ENCODE measurements at places on chromosomes 7 and 10.

DNA sequence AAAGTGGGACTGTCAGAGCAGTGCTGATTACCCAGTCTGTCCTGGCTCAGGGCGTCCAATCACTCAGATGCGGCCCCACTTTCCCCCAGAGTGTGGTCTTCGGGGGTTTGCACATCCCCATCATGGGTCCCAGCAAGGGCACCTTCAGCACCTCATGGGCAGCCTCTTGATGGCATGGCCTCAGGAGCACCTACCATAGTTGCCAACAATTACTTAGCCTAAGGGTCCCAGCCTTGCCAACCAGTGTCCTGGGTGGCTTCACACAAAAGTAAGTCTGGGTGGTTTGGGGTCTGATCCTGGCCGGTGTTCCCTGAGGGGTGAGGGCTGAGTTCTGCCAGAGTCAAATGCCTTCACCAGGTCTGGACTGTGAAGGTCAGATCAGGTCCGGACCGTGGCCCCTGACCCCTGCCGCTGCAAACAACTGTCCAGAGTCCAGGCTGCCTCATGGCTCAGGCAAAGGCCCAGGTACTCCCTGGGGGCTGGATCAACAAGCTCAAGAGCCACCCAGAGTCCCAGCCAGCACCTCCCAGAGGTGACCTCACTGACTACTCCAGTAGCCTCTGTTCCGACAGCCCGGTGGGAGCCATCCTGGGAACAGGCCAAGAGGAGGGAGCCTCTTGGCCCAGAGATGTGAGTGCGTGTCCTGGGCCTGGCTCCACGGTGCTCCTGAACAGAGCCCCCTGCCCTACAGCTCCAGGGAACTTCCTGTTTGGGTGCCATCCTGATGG is 6.2 kb upstream of the MARVELD1 start:
- DNase-seq: no peak

- no peak for DNase-seq
Observed at GRCh38 chr7:39583539-39583938, 17.3 kb downstream of the YAE1 start.

GRCh38 chr10:72503241-72503640 is 122.6 kb downstream of the MICU1 start:
- peak; percentile 91 for DNase-seq

GRCh38 chr7:105974471-105974870 is 11.4 kb downstream of the CDHR3 start:
- no peak for DNase-seq

- DNase-seq: no peak
Observed at GRCh38 chr10:59880019-59880717, 26.2 kb downstream of the CCDC6 start.

GRCh38 chr10:49260644-49261296 is 38.2 kb upstream of the C10orf71 start:
- DNase-seq: no peak

GRCh38 chr10:74924251-74924963 is 98.0 kb downstream of the KAT6B start:
- peak; percentile 64 for DNase-seq

- no peak for DNase-seq
Observed at GRCh38 chr7:102983602-102984001, 70.8 kb downstream of the LRRC17 start.

- DNase-seq: no peak
Observed at GRCh38 chr10:50447691-50448090, 176.1 kb downstream of the SGMS1 start.

DNA sequence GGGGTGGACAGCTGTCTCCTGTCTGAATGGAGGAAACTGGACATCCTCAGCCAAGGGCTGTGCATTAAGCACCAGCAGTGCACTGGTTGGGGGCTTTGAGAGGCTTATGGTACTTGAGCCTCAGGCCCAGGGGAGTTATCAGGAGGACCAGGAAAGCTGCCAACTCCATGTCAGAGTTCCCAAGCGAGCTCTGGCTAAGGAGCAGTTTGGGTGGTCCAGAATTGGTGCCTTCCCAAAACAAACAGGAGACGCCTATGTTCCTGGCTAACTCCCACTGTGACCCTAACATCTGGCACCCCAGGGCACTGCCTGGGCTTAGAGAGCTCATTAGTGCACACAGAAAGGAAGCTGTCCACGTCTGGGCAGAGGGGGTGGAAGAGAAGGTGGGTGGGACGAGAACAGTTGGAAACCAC is 408.6 kb upstream of the NPVF start:
- no peak for DNase-seq

- DNase-seq: no peak
Observed at GRCh38 chr10:17961551-17962422, 10.1 kb downstream of the SLC39A12 start.

GRCh38 chr7:106625678-106626301 is 35.2 kb downstream of the CCDC71L start:
- DNase-seq: no peak

DNA sequence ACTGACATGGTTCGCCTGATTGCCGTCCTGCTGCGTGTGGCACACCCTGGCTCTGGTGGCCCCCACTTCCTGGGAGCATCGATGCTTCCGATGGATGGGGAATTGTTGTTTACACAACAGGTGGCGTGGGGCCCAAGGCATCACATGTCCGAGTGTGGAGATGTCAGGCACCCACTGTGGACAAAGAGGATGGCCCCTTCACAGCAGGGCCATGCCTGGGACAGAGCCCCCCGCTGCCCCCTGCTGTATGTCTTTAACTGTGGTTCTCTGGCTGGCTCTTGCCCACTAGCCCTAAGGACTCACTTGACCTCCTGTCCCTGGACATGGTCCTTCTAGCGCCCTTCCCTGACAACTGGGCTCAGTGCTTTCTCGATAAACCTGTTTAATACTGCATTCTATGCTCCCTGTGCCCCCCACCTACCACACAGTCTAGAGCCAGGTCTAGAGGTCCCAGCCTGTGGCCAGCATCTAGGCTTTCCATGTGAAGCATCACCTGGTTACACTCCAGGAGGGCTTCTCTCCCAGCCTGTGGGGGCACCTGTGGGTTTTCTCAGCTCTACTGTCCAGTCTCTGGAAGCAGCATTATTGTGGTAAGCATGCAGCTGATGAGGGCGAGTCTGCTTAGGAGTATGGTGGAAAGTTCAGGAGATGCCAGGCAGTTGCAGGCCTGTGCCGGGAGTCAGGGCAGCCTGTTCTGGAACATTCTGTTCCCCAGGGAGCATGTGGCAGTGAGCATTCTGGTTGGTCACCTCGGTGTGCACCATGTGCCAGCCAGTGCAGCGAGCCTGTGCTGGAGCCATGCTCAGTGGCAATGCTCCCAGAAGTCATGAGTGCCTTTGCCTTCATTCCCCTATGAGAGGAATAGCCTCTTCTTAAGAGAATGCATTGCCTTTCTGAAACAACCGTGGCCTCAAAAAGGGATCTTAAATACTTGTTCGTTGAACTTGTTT is 10.4 kb downstream of the ADCY1 start:
- DNase-seq: no peak

- no peak for DNase-seq
Observed at GRCh38 chr7:96016735-96017134, 244.4 kb downstream of the DYNC1I1 start.

GRCh38 chr10:37146443-37146842 is 21.0 kb downstream of the ANKRD30A start:
- peak; percentile 45 for DNase-seq

DNA sequence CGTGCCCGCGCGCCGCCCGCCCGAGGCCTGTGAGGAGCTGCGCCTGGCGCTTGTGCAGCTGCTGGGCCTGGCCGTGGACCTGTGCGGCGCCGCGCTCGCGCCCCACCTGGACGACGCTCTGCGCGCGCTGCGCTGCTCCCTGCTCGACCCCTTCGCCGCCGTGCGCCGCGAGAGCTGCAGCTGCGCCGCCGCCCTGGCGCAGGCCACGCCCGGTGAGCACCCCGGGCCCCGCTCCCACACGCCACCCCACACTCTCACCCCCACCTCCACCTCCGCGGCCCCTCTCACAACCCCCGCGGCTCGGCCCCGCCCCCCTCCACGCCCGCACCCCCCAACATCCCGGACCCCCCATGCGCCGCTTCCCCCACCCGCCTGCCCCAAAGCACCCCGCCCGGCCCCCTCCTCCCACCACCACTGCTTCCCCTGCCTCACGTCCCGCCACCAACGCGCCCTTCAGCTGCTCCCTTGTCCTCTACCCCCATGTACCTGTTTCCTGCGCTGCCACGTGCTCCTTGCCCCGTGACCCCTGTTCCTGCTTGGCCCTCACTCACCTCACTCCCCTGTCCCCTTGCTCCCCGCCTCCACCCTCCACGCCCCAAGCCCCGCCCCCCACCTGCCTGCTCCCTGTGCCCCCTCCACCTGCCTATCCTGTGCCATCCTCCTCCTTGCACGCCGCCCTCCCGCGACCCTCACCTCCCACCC is at the start of gene PRKAR1B:
TSS of gene PRKAR1B (minus strand) at position 178 of the 702 bp plus-strand sequence. CDS start 15,776 bp downstream, outside the sequence.
- peak; percentile 67 for DNase-seq

DNA sequence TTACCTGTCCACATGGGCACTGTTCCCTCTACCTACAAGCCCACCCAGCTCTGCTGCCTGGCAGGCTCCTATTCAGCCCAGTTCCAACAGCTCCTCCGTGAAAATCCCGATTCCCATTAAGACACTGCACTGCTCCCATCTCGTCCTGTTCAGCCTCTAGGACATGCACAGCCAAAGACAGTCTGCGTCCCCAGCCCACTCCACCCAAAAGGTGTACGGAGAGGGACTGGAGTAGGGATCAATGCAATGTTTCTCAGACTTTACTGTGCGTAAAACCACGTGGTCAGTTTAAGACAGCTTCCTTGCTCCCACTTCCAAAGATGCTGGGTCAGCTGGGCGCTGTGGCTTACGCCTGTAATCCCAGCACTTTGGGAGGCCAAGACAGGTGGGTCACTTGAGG is 19.9 kb downstream of the FGFR2 start:
- DNase-seq: no peak

DNA sequence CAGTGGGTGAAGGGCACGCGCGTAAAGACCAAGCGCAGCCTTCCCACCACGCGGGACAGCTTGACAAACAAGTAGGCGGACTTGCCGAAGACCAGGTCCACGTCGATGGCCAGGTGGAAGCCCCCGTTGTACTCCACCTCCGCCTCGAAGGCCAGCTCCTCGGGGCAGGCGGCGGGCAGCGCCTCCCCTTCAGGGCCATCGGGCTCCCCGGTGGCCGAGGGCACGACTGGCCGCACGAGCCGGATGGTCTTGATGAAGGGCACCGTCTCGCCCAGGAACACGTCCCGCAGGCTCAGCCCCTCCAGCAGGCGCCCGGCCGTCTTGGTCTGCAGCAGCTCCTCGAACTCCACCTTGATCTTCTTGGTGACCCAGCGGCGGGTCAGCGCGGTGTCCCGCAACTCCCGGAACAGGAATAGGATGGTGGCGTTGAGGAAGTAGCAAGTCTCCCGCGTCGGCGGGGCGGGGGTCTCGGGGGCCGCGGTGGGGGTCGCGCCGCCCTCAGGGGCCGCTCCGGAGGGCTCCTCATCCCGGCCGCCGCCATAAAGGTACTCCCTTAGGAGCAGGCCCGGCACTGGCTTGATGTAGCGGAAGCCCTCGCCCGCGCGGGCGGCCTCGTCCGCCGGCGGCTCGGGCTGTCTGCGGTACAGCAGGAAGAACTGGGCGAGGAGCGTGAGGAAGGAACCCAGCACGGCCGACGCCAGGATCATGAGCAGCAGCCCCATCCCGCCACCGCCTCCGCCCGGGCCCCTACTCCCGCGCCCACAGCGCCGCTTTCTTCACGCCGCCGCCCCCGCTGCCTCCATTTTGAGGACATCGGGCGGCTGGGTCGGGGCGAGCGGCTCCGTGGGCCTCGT is 507 bp downstream of the PDZD8 start:
- DNase-seq: peak; percentile 77

- peak; percentile 86 for DNase-seq
Observed at GRCh38 chr7:134327896-134328295, 11.2 kb upstream of the SLC35B4 start.

GRCh38 chr7:74193054-74193453 is 16.8 kb upstream of the LAT2 start:
- no peak for DNase-seq

GRCh38 chr7:2154121-2154520 is 78.6 kb downstream of the MAD1L1 start:
- no peak for DNase-seq

- no peak for DNase-seq
Observed at GRCh38 chr7:12939694-12940093, 252.3 kb downstream of the ARL4A start.

- no peak for DNase-seq
Observed at GRCh38 chr10:128191847-128192246, 65.6 kb upstream of the MKI67 start.

DNA sequence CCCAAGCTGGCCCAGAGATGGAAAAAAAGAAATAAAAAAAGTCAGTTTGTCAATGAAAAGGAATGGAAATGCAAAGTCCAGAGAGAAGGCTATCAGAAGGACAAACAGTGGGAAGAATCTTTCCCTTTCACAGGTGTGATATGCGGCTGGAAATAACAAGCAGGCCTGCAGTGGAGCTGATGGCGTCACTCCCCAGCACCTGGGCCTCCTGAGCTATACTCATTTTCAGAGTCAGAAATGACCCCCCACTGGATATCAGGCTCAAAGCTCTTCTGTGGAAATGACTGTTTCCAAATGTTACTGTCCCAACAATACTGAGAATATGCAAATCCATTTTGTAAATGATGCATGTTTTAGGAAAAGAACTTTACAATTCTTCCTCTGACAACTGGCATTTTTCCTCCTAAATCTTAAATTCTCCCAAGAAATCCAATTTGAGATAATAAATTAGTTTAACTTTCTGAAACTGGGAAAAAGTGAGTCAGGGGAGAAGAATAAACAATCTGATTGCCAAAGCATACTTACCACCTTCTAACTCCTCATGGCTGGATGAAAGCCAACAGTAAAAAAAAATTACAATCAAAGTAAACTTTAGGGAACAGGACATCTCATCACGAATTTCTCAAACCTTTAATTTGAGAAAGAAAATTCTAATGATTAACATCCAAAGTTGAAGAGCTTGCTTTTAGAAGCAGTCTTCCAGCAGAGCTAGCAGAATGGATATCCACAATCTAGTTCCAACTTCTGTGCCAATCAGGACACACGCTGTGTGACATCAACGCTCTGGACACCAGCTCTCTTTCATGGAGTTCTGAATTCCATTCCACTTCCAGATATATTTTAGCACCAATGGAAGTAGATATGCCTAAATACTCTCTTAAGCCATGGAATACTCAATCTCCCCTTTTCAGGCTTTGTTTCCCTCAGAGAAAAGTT is 5.3 kb upstream of the CUZD1 start:
- DNase-seq: no peak

- no peak for DNase-seq
Observed at GRCh38 chr10:8279598-8279997, 225.1 kb downstream of the GATA3 start.

DNA sequence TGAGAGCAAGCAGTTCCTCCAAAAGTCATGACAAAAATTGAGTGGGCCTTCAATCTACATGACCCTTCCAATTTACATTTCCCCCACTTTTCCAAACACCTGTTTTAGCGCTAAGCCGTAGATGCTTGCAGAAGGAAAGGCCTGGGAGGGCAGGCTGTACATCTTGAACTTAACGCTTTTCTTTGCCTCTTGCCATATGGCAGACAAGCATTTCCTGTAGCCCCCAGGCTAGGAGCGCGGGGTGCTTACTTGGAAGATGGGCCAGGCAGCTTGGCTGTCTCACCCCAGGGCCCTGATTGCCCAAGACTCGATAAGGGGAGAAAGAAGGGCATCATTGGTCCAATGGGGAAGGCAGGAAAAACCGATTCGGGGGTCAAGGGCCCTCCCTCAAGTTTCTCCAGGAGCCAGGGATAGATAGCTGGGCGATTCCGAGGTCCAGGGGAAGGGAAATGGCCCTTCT is 1.8 kb downstream of the HOXA10 start:
- peak; percentile 64 for DNase-seq
